Stimulated activated CD4-positive, alpha-beta T cell treated with anti-CD3 and anti-CD28 coated beads, Interleukin-15, amount 100 ng/mL, for 1 hour (primary cell): ENCODE measurements at places on chromosomes 2 and 18.

- DNase-seq, result no peak
Observed at GRCh38 chr2:223886726-223887125, 49.3 kb upstream of the AP1S3 start.

DNA sequence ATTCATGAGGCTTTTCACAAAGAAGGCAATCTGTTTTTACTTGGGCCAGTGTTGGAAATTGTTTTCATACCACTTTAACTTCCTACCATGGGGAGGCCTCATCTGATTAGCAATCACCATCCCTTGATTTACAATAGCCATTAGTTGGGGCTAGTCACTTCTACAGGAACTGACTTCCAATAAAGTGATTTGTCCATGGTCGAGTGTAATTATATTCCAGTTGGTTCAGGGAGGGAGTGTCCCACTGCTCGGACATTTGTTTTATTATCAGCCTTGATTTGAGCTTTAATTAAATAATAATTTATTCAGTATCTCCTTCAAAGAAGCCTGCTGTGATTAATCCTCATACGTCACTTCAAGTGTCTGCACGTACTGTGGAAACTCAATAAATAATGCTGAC is 233.9 kb upstream of the CNTNAP5 start:
- no peak for DNase-seq

- no peak for DNase-seq
Observed at GRCh38 chr18:55179425-55179824, 220.2 kb upstream of the CCDC68 start.

DNA sequence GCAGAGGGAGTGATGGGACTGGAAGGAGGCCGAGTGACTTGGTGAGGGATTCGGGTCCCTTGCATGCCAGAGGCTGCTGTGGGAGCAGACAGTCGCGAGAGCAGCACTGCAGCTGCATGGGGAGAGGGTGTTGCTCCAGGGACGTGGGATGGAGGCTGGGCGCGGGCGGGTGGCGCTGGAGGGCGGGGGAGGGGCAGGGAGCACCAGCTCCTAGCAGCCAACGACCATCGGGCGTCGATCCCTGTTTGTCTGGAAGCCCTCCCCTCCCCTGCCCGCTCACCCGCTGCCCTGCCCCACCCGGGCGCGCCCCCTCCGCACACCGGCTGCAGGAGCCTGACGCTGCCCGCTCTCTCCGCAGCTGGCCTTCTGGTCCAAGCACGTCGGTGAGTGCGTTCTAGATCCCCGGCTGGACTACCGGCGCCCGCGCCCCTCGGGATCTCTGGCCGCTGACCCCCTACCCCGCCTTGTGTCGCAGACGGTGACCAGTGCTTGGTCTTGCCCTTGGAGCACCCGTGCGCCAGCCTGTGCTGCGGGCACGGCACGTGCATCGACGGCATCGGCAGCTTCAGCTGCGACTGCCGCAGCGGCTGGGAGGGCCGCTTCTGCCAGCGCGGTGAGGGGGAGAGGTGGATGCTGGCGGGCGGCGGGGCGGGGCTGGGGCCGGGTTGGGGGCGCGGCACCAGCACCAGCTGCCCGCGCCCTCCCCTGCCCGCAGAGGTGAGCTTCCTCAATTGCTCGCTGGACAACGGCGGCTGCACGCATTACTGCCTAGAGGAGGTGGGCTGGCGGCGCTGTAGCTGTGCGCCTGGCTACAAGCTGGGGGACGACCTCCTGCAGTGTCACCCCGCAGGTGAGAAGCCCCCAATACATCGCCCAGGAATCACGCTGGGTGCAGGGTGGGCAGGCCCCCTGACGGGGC is 4.6 kb downstream of the PROC start:
- DNase-seq, result no peak

DNA sequence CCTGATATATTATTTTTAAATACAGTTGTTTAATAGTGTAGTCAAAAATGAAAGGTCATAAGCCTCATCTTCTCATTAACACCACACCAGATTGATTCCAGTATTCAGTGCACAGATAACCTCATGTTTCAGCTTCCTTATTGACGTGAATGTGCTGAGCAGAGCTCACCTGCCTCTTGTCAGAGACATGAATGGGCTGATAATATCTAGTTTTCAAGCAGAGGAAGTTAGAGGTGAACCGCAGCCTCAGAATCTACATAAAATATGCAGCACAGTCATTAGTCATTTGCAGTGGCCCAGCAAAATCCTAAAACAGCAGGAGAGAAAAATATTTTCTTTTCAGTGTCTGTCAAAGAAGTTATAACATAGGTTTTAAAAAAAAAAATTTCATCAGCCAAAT is 216.2 kb downstream of the GBX2 start:
- DNase-seq, result no peak

GRCh38 chr2:160719116-160719515 is 225.5 kb upstream of the RBMS1 start:
- DNase-seq, result no peak

DNA sequence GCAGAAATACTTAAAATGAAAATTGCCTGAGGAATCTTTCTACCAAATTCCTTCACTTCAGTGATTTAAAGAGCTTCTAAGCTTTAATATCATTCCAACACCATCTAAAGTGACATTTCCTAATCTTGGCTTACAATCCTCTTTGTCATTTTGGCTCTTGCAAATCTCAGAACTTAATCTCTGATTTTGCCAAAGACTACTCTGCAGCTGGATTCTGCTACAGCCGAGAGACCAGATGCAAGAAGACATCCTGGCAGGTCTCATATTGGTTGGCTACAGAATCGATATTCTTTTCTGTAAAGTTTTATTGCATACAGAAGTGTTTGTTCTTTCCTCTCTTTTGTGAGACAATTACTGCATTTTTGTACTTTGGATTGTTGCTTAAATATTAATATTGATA is 716.5 kb upstream of the LRATD1 start:
- DNase-seq, result no peak

DNA sequence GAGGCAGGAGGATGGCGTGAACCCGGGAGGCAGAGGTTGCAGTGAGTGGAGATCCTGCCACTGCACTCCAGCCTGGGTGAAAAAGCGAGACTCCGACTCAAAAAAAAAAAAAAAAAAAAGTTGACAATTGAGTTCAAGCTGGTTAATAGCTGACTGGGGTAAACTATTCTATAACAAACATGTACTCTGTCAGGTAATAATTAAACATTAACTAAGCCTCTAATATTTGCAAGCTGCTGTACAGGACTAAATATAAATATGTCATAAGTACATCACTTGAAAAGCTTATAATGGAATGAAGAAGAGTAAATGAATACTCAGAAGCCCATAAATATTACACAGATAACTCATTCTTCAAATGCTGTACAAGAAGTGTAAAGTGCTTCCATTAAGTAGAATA is 190.4 kb upstream of the CRIM1 start:
- DNase-seq, result no peak

DNA sequence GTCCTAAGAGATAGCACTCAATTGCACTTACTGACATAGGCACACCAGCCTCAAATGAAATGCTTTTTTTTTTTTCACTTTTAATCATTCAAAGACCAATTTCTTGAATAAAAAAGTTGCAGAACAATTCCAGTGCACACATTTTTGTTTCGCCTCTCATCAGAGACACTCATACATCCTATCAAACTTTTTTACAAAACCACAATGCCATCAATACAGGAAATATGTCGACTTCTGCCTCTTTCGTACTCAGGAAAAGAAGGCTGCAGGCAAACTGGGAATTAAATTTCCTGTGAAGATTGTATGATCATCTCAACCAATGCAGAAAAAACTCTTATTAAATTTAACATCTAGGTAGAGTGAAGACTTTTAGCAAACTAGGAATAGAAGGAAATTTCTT is 112.4 kb downstream of the DNER start:
- DNase-seq, result no peak

- no peak for DNase-seq
Observed at GRCh38 chr18:5899835-5900234, 4.5 kb upstream of the TMEM200C start.

- no peak for DNase-seq
Observed at GRCh38 chr2:175887776-175888175, 114.3 kb downstream of the LNPK start.

DNA sequence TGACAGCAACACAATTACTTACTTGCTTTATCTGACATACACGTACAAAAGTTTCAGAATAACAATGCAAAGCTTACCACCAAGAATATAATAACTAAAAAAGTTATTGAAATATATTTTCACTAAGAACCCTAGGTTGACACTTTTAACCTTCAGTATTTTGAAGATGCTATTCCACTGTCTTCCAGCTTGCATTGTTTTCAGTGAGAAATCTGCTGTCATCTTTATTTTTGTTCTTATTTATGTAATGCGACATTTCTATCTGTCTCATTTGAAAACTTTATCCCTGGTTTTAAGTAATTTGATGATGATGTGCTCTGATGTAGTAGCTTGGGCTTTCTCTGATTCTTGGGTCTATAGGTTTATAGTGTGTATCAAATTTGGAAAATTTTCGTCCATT is 165.0 kb upstream of the SMIM21 start:
- no peak for DNase-seq

DNA sequence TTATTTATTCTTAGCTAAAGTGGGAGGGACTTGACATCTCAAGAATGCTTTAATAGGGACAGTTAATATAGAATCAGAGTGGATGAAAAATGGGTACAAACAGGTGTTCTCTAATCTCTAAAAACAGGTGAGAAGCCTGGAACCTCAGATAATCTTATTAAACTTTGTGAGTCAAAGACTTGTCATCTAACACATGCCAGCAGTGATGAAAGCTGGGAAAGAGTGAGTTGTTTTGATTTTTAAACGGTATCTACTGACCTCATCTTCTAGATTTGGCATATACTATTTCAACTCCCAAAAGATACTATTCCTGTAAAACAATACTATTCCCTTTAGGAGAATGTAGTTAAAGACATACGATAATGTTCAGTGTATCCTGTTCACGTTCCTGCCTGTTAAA is 103.4 kb downstream of the CCDC141 start:
- no peak for DNase-seq

DNA sequence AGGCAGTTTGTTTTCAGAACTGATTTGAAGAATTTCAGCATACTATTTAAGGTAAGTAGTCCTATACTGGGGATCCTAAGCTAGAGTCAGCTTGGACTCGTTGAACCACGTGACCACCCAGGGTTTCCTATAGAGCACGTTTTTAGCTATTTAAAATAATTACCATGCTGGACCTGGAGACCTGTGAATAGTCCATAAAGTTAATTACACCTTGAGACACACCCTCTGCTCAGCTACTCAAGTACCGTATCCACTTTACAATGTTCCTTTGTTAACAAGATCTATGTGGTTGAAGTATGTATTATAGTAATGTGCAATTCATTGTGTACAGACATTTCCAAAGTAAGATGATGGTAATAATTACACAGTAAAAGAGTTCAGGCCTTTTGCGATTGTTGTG is 67.6 kb downstream of the CRIM1 start:
- no peak for DNase-seq

DNA sequence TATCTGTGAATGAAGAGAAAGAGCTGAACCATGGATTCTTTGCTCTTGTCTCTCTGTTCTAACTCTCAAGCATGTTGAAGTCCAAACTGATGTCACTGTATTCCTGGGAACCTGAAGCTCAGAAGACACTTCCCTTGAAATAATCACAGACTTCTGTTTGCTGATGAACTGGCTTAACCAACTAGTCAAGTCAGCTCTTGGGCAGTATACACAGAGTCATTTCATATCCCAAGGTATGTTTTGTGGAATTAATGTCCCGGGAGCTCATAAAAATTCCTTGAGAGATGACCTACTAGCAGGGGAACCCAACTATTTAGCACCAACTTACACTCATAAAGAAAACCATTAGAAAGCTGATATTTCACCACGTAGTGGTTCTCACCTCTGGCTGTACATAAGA is 156.6 kb downstream of the NR4A2 start:
- DNase-seq, result no peak

GRCh38 chr2:145601361-145601925 is 1081.5 kb upstream of the ZEB2 start:
- no peak for DNase-seq

- DNase-seq, result no peak
Observed at GRCh38 chr2:218680061-218680460, 8.2 kb downstream of the STK36 start.

GRCh38 chr2:190782264-190782663 is 98.4 kb upstream of the GLS start:
- DNase-seq, result no peak

- DNase-seq, result no peak
Observed at GRCh38 chr2:169822036-169822435, 2.7 kb downstream of the METTL5 start.

DNA sequence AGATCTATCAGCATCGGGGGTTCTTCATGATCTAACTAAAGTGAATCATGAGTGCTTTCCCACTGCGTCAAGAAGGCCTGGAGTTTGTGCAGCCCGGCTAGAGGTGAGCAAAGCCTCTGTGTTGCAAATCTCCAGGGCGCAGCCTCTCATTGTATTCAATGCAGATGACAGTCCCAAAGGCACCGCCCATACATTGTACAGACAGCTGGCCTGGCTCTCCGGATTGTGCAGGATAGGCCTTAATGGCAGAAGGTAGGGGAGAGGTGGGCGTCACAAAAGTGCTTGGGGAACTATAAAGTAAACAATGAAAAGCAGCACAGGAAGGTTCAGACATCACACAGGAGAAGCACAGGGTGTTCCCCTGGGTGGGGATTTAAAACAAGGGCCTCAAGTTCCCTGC is 907 bp upstream of the GYPC start:
- no peak for DNase-seq

DNA sequence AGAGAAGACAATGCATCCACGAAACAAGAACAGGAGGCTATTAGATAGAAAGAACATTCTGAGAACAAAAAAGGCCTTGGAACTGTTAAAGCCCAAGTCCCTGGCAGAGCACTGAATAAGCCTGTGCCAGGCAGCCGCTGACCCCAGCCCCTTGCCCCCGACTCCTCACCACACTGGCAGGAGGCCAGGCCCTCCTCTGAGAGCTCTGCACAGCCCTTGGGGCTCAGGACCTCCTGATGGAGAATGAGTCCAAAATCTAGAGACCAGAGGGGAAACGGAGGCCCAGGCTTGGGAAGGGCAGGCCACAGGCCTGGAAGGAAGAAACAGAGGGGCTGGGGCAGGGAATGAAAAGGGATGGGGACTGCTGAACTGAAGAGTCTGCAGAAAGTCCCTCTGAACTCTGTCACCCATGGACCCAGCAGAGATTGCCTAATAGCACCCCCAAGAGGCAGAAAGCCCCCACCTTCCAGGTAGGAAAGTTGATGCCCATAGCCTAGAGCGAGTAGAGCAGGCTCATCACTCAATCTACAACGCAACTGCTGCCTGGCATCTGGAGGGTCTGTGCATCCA is 18.3 kb upstream of the TNS1 start:
- no peak for DNase-seq

GRCh38 chr2:11907190-11907589 is 160.8 kb downstream of the LPIN1 start:
- no peak for DNase-seq

- DNase-seq, result no peak
Observed at GRCh38 chr2:221970389-221970788, 328.4 kb downstream of the PAX3 start.

DNA sequence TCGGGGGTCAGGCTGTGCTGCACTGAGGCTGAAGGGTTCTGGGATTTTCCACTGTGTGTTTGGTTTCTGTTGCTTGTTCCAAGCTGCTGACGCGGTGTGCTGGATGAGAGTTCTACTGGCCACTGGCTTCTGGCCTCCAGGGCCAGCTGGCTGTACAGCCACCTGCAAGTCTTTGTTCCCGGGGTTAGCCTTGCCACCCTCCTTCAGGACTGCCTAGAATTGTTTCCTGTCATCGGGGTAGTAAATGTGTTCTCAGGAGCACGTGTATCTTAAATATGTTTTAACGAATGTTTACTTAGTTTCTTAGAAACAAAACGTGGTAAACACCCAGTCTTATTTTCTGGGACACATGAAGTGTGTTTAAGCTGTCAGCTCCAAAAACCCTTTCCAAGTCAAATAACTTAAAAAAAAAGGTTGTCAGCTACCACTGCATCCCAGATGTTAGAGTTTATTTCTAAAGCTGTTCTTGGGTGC is 231.2 kb downstream of the AGAP1 start:
- no peak for DNase-seq
